Kidney glomerular epithelial cell (primary cell): ENCODE measurements at places on chromosomes 4 and X.

DNA sequence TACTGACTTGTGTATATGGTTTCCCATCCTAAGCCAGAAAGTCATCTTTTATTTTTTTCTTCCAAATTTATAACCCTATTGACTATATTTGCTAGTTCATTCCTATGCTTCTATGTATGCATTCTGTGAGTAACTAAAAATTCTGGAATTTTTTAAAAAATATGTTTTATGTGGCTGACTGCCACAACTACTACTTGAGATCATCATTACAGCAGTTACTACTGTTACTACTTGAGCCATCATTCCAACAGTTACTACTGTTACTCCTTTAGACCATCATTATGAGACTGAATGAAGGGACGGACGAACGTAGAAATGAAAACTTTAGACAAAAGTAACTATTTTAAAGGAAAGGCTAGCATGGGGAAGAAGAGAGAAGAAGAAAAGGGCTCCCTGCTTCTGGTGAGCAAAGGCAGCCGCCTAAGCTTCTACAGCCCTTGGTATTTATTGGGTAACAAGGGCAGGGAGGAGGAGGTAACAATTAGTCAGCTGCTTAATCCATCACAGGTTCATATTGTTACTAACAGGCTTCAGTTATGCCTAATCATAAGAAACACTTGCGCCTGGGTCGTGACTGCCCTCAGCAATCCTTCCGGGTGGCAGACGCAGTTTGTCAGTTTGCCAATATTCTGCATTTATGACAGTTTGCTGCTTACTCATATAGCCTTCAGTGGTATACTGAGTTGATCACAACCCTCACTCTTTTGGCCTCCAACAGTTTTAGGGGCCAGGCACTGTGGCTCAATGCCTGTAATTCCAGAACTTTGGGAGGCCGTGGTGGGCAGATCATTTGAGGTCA, 80.4 kb downstream of the PDLIM5 start:
- DNase-seq: no peak

GRCh38 chrX:53716328-53717088, 30.0 kb upstream of the HUWE1 start:
- peak; percentile 25 for DNase-seq

DNA sequence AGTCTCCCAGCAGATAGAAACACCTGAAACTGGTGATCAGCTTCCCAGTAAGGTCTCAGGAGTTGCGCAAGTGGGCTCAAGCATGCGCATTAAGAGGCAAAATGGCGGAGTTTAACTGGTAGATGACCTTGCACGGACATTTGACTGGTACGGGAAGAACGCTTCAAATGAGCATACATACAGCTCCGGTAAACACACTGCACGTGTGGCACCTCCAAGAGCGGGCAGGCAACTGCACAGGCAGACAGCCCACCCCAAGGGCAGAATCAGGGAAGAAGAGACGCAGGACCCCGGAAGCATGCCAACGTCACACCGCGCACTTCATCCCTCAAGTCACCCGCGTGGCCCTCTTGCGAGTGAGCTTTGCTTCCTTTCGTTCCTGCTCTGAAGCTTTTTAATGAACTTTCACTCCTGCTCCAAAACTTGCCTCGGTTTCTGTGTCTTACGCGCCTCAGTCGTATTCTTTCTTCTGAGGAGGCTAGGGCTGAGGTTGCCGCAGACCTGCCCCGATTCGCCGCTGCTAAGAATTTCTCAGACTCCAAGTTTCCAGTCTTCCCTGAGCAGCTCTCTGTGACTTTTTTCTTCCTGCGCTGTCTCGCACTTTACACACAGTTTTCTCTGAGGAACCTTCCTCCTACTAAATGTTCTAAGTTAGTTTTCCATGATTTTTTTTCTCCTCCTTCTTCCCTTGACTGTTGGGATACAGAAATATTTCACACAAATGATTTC, 180.7 kb upstream of the ZFP42 start:
- DNase-seq: no peak

GRCh38 chr4:612052-612748, 13.2 kb upstream of the PDE6B start:
- DNase-seq: no peak

- peak; percentile 6 for DNase-seq
Observed at GRCh38 chrX:111868726-111869638, 7.0 kb upstream of the TRPC5OS start.

DNA sequence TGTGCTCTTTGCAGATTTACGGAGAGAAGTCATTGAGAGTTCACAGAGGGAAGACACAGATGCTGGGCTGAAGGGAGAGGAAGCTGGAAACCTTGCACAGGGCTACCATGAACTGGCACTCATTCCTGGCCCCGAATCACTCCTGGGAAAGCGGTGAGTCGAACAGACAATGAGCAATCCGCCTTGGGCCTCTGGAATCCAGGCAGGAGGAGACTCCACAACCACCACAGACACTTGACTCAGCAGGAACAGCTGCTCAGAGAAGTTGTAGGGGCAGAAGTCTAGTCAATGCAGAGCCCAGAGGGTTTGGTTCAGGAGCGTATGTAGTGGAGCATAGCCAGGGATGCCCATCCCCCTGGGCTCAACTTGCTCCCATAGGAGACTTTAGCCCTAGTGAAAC, 62.8 kb upstream of the GRIA3 start:
- DNase-seq: no peak

DNA sequence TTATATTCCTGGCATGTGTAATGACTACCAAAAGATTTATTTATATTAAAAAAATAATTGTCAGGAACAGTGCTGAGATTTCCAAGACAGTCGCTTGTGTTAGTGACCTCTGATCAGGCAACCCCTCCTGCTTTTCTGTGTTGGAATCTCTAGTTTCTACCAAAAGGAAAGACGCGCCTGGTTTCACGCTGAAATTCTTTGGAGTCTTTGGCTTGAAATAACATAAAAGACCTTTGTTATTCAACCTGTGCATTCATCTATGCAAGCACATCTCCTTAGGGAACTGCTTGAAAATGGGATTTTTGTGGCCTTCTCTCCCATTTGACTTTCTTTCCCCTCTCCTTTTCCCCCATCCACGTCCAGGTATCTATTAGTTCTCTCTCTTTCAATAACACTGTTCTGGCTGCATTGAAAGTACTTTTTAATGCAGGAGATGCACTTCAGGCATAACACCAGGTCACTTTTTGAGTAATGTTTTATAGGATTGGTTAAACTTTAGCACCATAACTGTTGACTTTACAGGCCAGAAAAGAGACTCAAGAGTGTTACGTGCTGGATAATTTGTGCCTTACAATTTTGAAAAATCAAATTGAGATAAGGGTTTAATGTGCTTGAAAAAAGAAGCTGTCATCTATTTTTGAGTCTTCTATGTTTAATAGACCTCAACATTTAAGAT, 172.7 kb downstream of the GPAT3 start:
- peak; percentile 33 for DNase-seq
